ENCODE measurements at places on chromosomes 7 and 10.

- no peak for DNase-seq
Measured at GRCh38 chr10:99233689-99234037, 2.0 kb downstream of the HPSE2 start.

DNA sequence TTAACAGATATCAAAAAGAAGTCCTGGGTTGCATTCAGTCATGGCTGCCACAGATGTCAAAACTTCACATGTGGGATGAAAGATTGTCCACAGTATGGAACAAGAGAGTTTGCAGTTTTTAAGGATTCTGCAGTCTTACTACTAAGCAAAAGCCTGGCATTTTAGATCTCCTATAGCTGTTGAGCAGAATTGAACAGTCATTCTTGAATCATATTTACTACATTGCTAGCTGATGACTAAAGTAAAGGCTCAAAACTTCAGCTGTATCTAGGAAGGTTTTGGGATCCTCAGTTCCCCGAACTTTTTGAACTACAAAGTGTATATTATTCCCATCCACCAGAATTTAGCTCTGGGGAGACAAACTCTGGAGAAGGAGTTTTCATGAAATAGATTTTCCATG lies 31.0 kb downstream of the BET1 start:
- no peak for DNase-seq

GRCh38 chr7:143130541-143130940 lies 1.3 kb upstream of the PIP start:
- no peak for DNase-seq

- no peak for DNase-seq
Measured at GRCh38 chr10:72321248-72322029, 33.3 kb downstream of the DNAJB12 start.

- DNase-seq = no peak
Measured at GRCh38 chr7:70776627-70777101, 355.3 kb upstream of the GALNT17 start.
